ENCODE measurements at places on chromosomes 11 and 22.

DNA sequence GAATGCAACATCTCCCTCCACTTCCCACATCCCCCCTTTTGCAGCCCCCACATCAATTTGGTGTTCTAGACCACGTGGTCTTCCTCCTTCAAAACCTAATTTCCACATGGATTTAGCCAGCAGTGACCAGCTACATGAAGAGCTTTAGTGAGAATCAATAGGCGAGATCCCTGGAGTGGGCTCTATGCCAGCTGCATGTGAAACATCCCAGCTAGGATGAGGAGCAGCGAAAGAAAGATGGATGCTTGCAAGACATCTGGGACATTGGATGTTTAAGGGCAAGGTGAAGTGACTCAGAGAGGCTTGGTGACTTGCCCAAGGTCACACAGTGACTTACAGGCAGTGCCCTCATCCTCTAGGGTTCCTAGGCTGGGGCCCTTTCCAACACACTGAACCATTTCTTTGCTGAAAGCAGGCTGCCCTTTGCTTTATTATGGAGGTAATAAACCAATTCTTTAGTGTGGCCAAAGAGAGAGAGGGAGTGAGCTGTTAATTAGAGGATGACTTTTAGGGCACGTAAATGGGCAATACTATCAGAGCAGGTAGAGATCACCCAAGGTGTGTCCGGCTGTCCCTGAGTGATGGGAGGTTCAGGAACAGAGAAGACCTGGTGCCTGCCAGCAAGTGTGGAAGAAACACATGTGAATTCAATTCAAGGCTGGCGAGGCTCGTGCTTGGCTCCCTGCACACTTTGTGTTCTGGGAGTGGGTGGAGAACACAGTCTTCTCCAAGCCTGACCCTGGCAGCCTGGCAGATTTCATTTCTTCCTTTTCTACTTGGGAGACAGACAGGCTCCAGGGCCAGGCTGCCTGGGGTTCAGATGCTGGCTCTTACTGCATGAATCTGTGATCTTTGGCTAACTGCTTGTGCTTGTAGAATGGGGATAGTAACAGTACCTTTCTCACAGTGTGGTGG lies 24.0 kb downstream of the TSPAN18 start:
- DNase-seq = no peak

GRCh38 chr11:68336716-68337115 lies 24.3 kb downstream of the LRP5 start:
- no peak for DNase-seq

DNA sequence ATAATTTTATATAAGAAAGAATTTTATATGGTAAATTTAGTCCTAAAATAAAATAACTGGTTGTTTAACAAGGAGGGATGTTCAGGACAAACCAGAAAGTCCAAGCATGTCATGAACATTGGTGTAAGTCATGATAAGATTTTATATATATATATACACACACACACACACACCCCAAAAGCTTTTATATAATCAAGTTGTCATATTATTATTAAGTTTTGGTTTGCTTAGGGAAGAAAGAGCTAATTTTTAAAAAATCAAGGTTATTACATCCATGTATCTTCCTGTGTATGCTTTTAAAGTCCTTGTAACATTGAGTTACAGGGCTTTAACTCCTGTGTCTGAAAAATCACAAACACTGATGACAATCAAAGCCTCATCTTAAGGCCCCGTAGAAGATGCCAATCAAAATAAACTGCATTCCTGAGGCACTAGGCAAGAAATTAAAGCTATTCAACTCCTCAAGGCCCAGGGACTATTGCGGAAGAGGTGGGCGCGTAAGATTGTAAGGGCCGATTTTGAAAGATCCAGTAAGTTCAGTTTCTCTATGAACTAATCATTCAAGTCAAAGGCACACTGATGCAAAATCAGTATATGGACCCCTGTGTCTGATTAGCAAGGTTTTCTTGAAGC lies 16.8 kb downstream of the APOL6 start:
- no peak for DNase-seq

DNA sequence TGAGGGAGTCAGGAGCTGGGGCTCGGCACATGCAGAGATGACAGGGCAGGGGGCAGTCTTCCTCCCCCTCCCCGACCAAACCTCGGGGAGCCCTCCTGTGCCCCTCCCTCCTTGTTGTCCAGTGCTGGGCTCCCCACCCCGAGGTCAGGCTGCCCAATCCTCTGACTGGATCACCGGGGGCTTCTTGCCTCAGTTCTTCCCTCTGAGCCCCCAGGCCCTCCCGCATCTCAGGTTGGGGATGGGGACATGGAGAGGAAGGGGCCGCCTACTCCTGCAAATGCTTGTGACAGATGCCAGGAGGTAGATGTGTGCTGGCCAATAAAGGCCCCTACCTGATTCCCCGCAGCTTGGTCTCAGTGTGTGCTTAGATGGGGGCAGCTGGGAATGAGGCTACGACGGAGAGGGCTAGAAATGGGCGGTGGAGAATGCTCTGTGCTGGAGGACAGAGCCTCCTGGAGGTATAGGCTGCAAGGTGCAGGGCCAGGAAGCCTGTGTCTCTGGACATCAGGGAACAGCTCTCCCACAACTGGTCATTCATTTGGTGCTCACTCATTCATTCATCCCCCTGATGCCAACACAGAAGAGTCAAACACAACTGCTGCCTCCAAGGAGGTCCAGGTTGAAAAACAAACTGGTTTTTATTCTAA lies 8.4 kb downstream of the RHBDD3 start:
- DNase-seq = no peak

- no peak for DNase-seq
Measured at GRCh38 chr11:95338430-95338991, 107.5 kb upstream of the SESN3 start.

GRCh38 chr11:92626624-92627023 lies 342.8 kb upstream of the MTNR1B start:
- DNase-seq = no peak

DNA sequence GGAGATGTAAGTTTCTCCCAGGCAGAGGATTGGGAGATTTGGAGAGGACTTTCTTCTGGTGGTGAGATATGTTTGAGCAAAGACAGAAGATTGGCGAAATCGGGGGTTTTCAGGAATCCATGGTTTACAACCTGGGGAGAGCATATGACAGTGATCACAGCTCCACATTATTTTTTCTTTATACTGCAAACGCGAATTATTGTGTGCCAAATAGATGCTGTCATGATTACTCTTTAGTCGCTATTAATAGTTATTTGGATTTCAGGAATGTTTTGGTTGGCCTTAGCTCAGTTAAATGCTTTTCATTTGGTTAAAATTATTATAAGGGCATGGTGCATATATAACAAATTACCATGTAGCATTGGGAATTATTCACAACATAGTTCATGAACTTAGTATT lies 15.2 kb downstream of the ATXN10 start:
- no peak for DNase-seq

GRCh38 chr11:105458071-105458470 lies 151.8 kb upstream of the GRIA4 start:
- DNase-seq = no peak

DNA sequence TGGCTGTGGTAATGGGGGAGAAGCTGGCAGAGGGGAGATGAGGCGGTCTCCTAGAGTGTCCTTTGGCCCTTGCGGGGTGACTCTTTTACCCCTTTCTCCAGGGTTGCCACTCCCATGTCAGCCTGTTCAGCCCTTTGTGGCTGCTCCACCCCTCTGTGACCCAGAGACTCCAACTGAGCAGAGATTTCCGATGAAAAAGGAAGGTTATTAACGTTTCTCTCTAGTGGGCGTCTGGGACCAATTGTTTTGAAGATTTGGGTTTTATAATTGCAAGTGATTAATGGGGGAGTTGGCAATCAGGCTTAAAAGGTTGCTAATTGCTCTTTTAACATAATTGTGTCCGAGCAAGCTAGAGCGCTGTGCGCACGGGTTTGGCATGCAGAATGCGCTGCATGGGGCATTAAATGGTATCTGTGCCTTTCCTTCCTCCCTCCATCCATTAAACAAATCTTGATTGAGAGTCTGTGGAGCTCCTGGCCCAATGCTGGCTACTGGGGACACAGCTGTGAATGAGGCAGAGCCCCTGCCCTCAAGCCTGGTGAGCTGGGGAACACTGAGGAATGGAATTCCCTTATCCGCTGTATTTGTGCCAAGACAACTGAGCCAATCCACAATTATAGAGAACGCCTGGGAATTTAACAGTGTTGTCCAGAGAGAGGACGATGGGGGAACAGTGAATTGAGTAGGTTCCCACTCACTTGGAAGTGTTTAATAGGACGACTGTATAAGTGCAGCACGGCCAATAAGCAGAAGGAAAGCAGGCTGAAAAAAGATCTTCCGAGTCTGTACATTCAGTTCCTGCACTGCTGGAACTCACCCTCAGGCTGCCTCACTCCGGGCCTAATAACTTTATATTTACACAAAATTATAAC lies 295.9 kb downstream of the MIAT start:
- DNase-seq = no peak

- DNase-seq = no peak
Measured at GRCh38 chr11:68325183-68325906, 13.0 kb downstream of the LRP5 start.

- no peak for DNase-seq
Measured at GRCh38 chr11:111349191-111349695, 29.8 kb downstream of the POU2AF1 start.

DNA sequence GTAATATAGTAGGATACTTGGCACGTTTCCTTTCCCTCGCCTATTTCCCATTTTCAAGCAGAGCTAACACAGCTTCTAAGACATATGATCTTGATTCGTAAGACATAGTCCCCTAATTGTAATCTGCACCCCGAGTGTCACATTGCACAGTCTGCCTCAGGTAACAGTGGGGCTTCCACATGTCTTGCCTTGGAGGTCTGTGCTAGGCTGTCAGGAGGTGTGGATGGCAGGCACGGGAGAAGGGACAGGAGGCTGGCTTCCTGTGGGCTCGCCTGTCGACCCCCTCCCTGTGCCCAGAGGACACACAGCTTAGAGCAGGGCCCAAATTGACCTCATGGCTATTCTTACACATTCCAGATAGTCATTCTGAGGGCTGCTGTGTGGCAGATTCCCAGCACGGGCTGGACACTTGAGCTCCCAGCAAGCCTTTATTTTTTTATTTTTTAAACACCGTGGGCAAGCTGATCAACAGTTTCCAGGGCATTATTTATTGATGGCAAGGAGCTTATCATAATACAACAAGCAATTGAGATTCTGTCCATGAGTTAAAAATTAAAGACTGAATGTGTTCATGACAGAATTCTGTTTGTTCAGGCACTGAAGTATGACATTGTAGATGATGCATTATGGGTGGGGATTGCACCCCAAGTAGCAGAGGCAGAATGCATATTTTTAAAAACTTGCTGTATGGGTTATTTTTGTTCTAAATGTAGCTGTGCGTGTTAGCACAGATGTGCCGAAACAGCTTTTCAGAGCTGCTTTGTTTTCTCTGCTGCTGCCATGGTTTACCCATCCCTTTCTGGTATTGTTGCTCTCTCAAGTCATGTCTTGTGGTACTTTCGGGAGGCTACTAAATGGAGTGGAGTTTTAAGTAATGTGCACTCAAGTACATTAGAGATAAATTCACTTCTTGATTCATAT lies 113.0 kb downstream of the ATXN10 start:
- no peak for DNase-seq

GRCh38 chr22:44964722-44965078 lies 45.1 kb downstream of the PHF21B start:
- DNase-seq = no peak

- peak; percentile 84 for DNase-seq
Measured at GRCh38 chr11:73152861-73153483, 10.9 kb upstream of the FCHSD2 start.

- DNase-seq = no peak
Measured at GRCh38 chr11:14582793-14583192, 60.8 kb upstream of the PDE3B start.

GRCh38 chr11:65381716-65382032 lies 772 bp downstream of the SLC25A45 start:
- no peak for DNase-seq

DNA sequence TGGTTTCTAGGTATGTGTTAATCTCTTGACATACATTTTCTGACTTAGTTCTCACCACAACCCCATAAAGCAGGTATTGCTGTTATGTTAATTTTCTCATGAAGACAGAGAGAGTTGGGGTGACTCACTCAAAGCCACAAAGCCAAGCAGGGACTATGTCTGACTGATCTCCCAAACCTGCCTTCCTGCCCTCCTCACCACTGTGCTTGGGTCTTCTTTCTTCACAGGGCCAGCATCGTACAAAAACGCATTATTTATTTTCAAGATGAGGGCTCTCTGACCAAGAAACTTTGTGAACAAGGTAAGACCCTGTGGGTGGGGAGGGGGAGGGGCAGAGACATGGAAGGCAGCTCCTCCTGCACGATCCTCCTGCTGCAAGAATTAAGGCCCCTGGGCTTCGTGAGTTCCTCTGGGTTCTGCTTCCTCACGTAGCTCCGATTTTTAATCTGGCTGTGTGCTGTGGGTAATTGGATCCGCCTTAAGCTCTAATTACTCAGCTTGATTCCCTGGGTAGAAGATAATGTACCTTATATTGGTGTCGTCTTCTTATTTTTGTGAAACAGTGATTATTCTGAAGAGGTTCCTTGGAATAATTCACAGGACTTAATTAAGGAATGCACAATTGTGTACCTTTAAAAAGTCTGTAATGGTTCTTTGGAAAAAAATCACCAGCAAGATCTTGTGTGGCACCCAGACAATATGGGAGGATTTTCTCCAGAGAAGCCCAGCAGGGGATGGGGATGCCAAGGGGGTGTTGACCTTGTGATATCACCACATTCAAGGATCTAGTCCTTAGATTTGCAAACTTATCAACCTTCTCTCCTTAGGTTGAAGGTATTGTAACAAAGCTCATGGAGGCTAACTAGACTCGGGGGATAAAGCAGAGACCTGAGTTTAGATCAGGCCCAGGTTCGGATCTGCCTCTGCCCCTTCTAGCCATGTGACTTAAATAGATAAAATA lies 112.9 kb downstream of the SPON1 start:
- DNase-seq = no peak

- DNase-seq = no peak
Measured at GRCh38 chr11:120632579-120632978, 121.0 kb downstream of the GRIK4 start.

GRCh38 chr22:29093501-29094300 lies 20.9 kb downstream of the KREMEN1 start:
- no peak for DNase-seq

GRCh38 chr11:90391756-90392155 lies 168.9 kb upstream of the CHORDC1 start:
- no peak for DNase-seq

DNA sequence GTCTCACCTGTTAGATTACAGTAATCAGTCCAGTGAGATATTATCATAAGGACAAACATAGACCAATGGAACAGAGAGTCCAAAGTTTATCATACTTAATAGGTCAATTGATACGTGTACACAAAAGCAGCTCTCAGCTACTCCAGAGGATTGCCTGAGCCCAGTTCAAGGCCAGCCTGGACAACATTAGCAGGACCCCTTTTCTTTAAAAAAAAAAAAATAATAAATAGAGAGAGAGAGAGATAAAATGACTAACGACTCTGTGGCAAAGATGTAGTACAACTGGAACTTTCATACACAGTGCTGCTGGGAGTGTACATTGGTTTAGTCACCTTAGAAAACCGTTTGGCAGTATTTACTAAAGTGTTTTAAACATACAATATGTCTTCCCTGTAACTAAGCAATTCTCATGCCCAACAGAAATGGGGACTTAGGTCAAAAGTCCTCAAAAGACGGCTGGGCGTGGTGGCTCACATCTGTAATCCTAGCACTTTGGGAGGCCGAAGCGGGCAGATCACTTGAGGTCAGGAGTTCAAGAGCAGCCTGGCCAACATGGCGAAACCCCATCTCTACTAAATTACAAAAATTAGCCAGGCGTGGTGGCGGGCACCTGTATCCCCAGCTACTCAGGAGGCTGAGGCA lies 10.6 kb downstream of the SNX32 start:
- no peak for DNase-seq

- DNase-seq = no peak
Measured at GRCh38 chr11:112620621-112621394, 340.4 kb upstream of the NCAM1 start.

All from GM06990 (cell line).